ENCODE measurements at places on chromosomes 4 and X.

DNA sequence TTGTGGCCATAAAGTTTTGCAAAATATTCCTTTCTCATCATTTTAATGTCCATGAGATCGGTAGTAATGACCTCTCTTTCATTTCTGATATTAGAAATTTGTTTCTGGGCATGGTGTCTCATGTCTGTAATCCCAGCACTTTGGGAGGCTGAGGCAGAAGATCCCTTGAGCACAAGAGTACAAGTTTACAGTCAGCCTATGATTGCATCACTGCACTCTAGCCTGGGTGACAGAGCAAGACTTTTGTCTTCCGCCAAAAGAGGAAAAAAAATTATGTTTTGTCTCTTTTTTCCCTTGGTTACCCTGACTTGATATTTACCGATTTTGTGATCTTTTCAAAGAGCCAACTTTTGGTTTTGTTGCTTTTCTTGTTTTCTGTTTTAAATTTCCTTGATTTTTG is 10.8 kb upstream of the NKAP start:
- no peak for DNase-seq

DNA sequence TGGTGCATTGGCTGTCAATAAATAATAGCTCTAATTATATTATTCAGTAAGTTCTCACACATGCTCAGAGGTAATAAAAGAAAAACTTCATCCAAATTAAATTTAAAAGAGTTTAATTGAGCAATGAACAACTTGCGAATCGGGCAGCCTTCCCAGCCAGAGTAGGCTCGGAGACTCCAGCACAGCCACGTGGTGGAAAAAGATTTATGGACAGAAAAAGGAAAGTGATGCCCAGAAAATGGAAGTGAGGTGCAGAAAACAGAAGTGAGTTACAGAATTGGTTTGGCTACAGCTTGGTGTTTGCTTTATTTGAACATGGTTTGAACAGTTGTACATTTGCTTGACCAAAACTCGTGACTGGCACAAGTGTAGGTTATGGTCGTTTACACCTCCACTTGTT is 13.6 kb upstream of the BOD1L1 start:
- DNase-seq: no peak

DNA sequence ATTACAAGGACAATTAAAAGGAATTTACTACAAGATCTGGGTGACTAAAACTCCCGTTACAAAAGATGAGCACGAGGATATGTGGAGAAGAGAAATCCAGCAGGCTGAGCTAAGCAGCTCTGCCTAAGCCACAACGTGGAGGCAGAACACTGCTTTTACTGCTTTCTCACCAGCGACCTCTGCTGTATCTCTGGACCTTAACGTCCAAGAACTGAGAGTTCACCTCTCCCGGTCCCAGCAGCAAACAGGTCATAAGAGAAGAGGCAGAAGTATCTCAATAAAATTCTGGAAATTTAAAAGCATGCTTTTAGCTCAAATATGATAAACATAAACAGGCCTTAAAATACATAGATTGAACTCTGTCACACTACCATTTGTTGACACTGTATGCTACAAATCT is 81.0 kb downstream of the ADGRA3 start:
- DNase-seq: no peak

- no peak for DNase-seq
These were observed 1668.7 kb upstream of the PCDH7 start for GRCh38 chr4:29051381-29051965.

DNA sequence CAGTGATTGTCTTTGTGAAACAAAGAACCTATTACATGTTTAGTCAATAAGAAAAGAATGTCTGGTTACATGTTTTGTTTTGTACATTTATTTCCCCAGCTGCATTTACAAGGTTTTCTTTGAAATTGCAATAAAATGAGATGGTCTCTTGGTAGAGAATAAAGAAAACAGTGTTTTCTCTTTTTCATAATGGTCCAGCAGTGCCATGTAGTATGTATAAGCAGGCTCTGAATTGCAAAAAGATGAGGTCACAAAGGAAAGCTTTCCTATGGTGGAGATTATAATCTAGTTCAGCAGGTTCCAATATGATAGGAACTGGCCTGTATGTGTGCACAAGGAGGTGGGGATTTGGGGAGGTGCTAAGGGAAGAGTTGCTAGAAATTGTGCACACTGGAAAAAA is 1417.3 kb downstream of the STIM2 start:
- no peak for DNase-seq

DNA sequence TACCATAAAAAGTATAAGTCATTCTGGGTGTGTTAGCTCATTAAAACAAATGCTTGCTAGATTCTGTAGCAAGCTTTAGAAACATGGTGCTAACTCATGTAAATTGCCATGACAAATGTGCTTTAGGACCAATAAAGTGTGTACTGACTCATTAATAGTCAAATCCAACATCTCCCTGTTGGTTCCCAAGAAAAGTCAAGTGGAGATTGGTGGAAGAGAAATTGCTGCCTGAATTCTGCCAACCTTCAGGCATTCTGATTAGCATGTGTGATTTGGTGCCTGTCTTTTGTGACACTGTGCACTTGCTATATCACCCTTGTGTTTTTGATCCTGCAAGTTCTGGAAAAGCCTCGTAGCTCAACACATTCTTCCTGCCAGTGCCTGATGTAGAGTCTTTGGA is 503.8 kb upstream of the BOD1L1 start:
- DNase-seq: no peak

DNA sequence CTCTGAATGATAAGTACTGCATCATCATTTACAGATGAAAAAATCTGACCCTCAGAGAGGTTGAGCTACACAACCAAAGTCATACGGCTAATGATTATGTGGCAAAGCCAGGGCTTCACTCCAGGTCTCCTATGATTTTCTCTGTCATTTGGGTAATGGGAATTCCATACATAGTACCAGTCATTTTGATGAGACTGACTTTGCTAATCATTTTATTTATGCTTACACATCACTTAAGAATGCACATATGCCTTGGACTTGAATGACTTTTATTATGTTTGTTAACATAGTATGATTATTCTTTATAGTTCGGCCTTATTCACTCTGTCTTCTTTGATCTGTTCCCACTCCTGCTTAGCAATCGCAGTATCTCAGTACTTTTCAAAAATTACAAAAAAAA is 255.1 kb upstream of the GPRIN3 start:
- no peak for DNase-seq

DNA sequence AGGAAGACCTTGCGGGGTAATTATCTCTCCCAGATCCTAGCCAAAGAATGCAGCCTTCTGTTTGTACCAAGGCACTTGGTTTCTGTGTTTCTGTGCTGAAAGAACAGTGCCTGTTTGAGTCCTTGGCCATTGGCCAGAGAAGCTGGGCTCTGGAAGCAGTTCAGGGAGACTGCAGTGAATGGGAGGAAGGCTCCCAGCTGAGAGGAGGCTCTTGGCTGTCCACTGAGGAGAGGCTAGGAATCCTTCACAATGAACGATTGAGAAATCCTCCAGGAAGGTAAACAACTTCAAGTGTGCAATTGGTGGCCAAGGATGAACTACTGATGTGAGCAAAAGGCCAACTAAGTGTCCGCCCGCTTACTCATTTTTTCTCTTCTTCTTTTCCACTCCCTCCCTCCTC is 61.3 kb downstream of the HS3ST1 start:
- DNase-seq: no peak

DNA sequence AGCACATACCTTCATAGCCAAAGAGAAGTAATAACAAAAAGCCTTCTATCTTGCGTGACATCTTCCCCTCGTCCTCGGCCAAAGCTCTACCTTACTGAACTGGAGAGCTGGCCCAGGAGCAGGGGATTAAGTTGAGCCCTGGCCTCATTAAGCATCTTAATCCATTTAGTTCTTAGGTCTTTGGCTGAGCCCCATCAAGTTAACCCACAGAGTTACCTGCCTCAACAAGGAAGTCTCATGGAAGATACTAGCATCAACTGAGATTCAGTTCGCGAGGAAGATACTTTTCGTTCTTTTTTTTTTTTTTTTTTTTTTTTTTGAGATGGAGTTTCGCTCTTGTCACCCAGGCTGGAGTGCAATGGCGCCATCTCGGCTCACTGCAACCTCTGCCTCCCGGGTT is at the start of gene RS1:
Gene RS1 (minus strand): TSS at position 101 of the 400 bp plus-strand sequence. CDS start 40 bp downstream, at position 61.
- no peak for DNase-seq

GRCh38 chrX:129065895-129066294 is 457.4 kb downstream of the SMARCA1 start:
- no peak for DNase-seq

GRCh38 chr4:53490965-53491622 is 100.2 kb downstream of the LNX1 start:
- no peak for DNase-seq

DNA sequence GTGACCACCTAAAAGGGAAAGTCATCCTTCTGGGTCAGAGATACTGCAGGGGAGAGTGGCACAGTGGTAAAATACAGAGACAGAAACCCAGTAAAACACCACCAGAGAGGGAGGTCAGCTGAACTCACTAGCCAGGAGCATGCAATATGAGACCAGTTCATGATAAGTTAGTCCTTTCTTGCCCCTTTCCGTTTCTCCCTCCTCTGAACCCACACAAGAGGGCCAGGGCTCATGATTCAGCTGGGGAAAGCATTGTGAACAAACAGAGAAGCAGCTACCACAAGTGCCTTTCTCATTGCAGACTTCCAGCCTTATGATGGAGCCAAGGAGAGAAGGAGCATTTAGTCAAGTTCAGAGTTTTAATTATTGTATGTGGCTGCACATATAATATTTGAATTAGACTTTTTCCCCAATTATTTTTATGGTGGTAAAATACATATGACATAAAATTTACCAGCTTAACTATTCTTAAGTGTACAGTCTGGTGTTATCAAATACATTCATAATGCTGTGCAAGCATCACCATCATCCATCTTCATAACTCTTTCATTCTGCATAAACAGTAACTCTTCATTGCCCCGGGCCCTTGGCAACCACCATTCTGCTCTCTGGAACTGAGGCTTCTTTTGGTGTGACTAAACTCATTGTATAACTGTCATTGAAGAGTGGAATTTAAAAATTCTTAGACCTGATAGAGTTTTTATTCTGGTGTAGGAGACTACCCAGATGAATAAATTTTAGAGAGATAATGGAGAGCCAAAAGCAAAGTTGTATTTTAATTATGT is 114.6 kb downstream of the DDIT4L start:
- no peak for DNase-seq

DNA sequence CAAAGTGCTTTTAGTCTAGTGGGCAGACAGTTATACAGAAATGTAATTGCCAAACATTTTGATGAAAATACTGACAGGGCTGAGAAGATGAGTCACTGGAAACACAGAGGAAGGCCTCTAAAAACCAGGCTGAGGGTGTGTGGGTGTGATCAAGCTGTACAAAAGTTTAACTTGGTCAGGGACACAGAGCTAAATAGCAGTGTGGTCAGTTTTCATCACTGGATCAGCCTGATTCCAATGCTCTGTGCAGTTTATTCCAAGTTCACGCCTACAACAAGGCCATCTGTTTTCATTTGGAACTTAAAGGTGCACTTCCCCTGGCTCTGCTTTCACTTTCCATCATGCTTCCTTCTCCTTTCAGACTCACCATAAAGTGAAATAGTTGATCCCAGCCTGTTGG is 10.6 kb downstream of the CENPVL3 start:
- DNase-seq: no peak

DNA sequence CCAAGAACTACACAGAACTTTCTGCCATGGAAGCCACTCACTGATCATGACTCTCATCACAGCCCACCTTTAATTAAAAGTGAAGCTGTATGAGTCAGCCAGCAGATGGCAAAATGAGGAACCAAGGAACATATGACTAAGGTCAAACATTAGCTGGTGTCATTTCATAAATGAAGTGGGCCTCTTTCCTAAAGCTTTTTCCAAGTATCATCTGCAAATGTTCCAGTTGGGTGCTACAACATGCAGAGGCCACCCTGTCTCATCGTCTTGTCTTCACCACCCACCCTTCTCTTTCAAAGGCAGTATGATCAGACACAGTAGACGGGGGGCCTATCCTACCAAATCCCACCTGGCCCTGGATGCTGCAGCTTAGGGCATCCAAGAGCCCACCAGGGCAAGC is 9.2 kb upstream of the EOLA1 start:
- no peak for DNase-seq

- no peak for DNase-seq
These were observed at the start of gene DDIT4L for GRCh38 chr4:100189820-100190642. DDIT4L (minus strand) TSS chr4:100190468; CDS start chr4:100189983, 485 bp downstream.

DNA sequence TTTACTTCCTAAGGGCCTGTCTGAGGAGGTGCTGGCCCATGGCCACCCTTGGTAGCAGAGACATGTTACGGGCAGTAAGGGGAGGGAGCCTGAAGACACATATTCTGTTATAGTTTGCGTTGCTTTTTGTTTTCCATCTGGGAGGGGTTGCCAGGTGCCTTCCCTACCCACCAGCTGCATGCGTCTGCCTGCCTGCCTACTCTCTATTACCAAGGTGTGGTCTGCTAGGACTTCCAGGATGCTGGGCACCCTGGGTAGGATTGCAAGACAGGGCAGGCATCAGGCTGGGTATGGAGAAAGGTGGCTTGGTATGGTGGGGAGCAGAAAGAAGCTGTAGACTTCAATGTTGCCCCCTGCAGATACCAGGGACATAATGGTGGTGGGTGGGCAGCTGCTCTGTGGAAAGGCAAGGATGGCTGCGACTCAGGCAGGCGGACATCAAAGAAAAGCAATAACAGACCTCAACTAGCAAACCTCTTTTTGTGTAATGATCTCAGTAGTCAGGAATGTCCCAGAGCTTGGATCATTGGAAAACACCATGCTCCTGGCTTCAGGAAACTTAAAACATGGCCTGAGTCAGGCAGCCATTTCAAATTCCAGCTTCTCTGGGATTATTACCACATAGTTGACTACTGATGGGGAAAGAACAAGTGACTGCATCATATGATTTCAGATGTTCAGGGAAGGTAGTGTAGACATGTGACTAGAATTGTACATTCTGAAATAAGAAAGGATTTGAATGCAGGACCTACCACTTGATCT is 67.8 kb downstream of the HOPX start:
- DNase-seq: no peak

DNA sequence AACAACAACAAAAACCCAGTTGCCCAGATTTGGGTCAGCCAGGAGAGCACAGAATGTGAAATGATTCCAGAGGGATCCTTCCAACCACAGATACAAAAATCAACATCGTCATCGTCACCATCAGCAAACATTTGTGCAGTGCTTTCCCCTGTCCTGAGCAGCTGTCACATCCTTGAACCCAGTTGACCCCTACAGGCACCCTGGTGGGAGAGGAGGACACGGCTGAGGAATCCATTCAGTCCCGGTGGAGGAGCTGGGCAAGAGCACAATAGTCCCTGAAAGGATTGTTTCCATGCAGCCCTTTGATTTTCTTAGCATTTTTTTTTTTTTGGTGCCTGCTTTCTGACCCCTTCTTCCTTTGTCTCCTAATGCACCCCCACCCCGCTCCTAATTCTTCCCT is 37.1 kb upstream of the STX18 start:
- no peak for DNase-seq
